Left kidney (tissue), 8 donors: ENCODE measurements at places on chromosomes 12 and 14. TPM values are rescaled to one million over a fixed set of nuclear protein-coding genes. Genes with fewer than 3 reads are reported as not detected.

BATF gene
- not detected for polyA plus RNA-seq

GRCh38 chr14:84963518-84963917 lies 566.4 kb upstream of the FLRT2 start:
- no peak for DNase-seq

DNA sequence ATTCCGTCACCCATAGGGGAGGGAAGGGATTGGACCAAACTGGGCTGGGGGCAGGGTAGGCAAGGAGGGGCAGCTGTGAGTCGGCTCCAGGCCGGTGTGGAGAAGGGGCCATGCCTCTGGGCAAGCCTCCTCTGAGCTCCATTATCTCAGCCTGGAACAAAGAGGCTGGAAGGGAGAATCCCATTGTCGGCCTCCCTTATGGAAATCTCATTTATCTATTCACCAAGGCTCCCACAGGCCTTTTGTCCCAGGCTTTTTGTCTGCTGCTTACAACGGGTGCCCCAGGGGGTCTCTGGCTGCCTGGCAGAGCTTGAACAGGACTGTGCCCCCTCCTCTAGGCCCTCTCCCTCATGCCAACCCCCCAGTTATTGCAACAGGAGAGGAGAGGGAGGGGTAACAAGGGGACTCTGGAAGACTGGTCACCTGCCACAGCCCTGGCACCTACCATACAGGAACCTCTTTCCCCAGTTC lies 19.5 kb downstream of the FIGNL2 start:
- no peak for DNase-seq

DNA sequence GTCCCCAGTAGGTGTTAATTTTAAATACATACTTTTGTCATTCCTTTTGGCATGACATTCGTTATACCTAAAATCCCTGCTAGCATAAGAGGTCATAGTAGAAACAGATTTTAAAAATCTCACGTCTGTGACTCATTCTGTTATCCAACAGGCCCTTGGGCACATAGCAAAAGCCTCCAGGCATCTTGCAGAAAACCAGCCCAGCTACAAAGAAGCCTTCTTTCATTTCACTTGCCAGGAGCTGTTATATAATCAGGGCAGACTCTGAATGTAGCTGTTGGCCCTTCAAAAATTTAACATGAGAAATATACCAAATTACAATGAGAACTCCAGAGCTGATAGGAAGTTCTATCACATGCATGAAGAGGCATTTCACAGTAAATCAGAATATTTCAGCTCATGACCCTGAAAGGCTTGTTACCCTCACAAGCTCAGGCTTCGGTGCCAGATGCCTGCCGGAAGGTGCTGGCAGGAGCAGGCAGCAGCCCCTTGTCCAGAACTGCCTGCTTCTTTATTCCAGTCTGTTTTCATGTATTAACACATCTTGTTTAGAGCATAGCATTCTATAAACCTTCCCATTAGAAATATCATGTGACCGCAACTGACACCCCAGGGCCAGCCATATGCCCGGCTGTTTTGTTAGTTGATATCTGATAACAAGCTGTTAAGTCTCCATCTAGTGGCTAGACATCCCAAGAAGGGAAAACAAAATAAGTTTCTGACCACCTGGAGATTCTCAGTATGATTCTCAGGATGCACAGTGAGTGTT lies 17.8 kb downstream of the E2F7 start:
- no peak for DNase-seq
